Naive thymus-derived CD8-positive, alpha-beta T cell (primary cell): ENCODE measurements at places on chromosomes 3 and 15.

- no peaks in the 10 kb centered on the region for H3K27me3 ChIP-seq
- H3K27ac ChIP-seq: no peak overlapping the region
- peaks cover 13% of the 10 kb centered on the region for H3K36me3 ChIP-seq
- H3K4me1 ChIP-seq: no peaks in the 10 kb centered on the region
Measured at GRCh38 chr15:67501836-67502461, 19.0 kb upstream of the C15orf61 start.

- DNase-seq: no peak
- no peaks in the 10 kb centered on the region for H3K36me3 ChIP-seq
- H3K27me3 ChIP-seq: no peaks in the 10 kb centered on the region
- no peak overlapping the region for H3K27ac ChIP-seq
- H3K4me1 ChIP-seq: no peaks in the 10 kb centered on the region
Measured at GRCh38 chr3:134885877-134886621, 91.0 kb downstream of the EPHB1 start.

GRCh38 chr3:107752202-107752990 is 229.6 kb downstream of the BBX start:
- H3K4me1 ChIP-seq: peaks cover 3% of the 10 kb centered on the region
- H3K36me3 ChIP-seq: peaks cover 74% of the 10 kb centered on the region
- no peaks in the 10 kb centered on the region for H3K27me3 ChIP-seq
- no peak for DNase-seq

- DNase-seq: no peak
- H3K27me3 ChIP-seq: peaks cover 38% of the 10 kb centered on the region
- no peak overlapping the region for H3K27ac ChIP-seq
- no peaks in the 10 kb centered on the region for H3K36me3 ChIP-seq
- H3K4me1 ChIP-seq: peaks cover 11% of the 10 kb centered on the region
Measured at GRCh38 chr3:71778353-71778752, 6.6 kb downstream of the PROK2 start.

- peaks cover 5% of the 10 kb centered on the region for H3K4me1 ChIP-seq
- peaks cover 32% of the 10 kb centered on the region for H3K27me3 ChIP-seq
- no peak overlapping the region for H3K4me3 ChIP-seq
Measured at GRCh38 chr3:187661267-187661666, 8.9 kb downstream of the SST start.

GRCh38 chr3:167958141-167958540 is 137.6 kb downstream of the GOLIM4 start:
- H3K27ac ChIP-seq: no peak overlapping the region
- no peaks in the 10 kb centered on the region for H3K4me1 ChIP-seq
- DNase-seq: no peak
- H3K27me3 ChIP-seq: no peaks in the 10 kb centered on the region
- H3K36me3 ChIP-seq: no peaks in the 10 kb centered on the region
- no peak overlapping the region for H3K4me3 ChIP-seq

DNA sequence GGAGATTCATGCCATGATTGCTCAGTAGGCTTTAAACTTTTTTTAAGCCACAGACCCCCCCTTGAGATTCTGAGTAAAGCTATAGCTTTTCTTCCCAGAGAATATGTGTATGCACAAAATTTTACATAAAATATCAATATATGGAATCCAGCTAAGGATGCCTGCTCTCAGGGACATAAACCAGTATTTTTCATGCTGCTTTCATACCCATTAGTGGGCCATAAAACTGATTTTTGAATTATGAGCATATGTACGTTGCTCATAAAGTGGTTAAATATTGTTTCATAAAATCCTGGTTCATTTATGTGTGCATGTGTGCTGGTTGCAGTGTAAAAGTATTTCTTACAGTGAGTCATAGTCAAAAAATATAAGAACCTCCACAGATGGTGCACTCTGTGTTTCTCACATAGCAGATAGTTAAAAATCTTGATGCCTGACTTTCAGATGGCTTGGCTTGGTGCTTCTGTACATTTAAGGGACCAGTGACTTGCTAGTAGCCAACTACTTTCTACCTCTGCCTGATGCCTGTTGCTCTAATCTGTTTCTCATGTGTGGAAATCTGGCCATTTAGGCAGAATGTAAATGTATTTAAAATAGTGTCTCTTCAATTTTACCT is 71.9 kb downstream of the ARHGEF26 start:
- H3K4me3 ChIP-seq: no peak overlapping the region
- DNase-seq: no peak
- H3K27ac ChIP-seq: no peak overlapping the region
- H3K4me1 ChIP-seq: peaks cover 3% of the 10 kb centered on the region
- H3K36me3 ChIP-seq: no peaks in the 10 kb centered on the region

DNA sequence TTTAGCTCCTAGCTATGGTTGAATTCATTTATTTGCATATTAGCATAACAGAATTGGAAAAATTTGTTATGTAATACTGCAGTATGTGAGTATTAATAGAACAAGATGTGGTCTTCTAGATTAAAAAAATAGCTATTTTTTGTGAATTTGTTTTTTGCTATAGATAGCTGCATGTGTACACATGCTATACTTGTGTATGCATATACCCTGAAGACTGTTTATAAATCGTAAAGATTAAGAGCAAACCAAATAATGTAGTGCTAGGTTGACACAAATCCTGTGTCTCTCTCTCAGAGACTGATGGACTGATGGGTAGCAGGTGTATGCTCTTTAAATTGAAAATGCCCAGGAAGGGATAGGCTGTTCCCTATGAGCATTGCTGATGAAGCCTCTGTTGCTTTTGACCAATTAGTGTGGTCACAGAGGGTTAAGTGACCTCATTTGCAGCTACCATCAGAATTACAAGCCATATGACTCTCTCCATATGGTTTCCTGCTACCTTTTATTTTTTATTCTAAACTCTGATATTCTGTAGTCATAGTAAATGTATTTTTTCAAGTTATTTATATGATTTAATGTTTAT is 9.0 kb downstream of the PLCL2 start:
- H3K36me3 ChIP-seq: no peaks in the 10 kb centered on the region
- H3K27ac ChIP-seq: no peak overlapping the region
- peaks cover 88% of the 10 kb centered on the region for H3K4me1 ChIP-seq
- no peak overlapping the region for H3K4me3 ChIP-seq
- DNase-seq: no peak
